ENCODE measurements at places on chromosomes 5 and 9.
A peak's percentile ranks its signal among the peaks of the same experiment; 100 is the strongest.

DNA sequence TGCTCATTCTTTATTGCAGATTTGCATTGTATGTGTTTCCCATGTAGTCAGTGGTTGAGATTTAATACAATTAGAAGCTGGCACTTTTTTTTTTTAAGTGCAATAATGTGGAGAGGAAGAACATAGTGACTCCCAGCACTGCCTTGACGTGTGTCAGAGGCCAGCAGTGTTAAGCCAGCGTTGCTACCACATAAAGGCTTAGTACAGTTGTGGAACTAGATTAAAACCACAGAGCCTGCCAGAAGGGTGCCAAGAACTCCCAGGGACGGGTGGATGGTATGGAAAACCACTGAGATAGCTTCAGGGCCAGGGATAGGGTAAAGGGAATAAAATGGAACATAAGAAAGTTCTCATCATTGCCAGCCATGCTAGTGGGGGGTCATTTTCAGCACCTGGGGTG lies 142.9 kb downstream of the TRIO start:
- no peak for DNase-seq

GRCh38 chr5:55324815-55325418 lies 17.1 kb downstream of the MTREX start:
- no peak for DNase-seq

DNA sequence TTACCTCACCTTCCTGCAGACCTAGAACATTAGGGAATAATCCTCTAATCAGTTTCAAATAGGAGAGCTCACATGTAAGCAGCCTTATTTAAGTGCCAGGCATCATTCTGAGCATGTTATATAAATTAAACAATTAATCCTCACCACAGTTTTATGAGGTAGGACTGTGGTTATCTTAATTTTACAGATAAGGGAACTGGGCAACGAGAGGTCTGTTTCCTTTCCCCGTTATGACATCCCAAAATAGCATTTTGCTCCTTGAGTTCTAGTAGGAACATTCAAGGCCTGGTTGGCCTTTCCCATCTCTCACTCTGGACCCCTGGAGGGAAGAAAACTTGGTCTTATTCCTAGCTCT lies 19.1 kb upstream of the IFNB1 start:
- DNase-seq = no peak

DNA sequence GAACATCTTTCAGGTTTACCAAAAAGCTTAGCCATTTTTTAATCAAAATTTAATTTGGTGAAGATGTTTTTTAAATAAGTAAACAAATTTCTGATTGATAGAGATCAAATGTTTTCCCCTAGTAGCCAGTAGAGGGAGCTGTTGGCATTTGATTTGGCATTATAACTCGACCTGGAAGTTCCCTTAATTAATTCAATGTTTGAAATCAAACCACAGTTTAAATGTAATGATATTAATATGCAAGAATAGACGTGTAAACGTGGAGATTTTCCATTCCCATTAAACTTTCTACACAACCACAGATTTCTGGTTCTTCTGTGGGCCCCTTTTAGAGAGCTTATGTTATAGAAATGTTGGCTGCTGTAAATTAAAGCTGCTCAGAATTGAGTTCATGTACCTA lies 148.1 kb upstream of the MPDZ start:
- no peak for DNase-seq

GRCh38 chr5:135223891-135224625 lies 175.0 kb downstream of the MACROH2A1 start:
- DNase-seq = no peak

GRCh38 chr5:145324767-145325479 lies 510.2 kb downstream of the PRELID2 start:
- DNase-seq = no peak

DNA sequence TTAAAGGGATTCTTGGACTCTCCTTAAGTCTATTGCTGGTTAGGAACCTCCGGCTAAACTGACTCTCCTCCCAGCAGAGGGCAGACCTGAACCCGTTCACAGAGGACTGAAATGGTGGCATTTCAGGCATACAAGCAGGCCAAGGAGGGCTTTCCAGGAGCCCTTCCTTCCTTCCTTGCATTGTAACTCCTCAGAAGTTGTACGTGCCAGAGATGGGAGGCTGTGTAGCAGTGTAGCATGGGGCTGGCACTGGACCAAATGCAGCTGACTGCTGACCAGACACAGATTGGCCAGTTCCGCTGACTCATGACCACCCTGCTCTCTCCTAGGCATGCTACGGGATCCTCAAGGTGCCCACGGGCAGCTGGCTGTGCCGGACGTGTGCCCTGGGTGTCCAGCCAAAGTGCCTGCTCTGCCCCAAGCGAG lies 36.4 kb downstream of the JADE2 start:
- DNase-seq = no peak

- DNase-seq = no peak
Observed at GRCh38 chr9:68808338-68808890, 103.4 kb downstream of the PIP5K1B start.

DNA sequence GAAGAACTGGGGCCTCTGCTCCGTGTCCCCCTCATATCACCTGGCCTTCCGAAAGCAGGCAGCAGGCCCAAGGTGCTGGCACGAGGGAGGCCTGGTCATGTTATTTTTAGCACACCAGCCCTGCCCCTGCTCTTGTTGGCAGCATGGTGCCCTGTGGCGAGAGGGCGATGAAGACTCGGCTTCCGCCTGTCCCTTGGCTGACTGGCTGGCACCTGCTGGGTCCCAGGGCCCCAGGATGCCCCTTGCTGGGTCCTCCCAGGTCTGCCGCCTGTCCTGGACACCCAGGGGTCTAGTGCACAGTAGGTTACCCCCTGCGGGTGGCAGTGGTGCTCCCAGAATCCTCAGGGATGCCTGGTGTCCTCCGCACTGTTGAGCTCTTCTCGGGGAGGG lies 77.0 kb downstream of the RXRA start:
- DNase-seq = no peak

- DNase-seq = no peak
Observed at GRCh38 chr5:958701-959571, 49.7 kb upstream of the NKD2 start.

GRCh38 chr5:123170816-123171215 lies 81.8 kb downstream of the PRDM6 start:
- DNase-seq = no peak

DNA sequence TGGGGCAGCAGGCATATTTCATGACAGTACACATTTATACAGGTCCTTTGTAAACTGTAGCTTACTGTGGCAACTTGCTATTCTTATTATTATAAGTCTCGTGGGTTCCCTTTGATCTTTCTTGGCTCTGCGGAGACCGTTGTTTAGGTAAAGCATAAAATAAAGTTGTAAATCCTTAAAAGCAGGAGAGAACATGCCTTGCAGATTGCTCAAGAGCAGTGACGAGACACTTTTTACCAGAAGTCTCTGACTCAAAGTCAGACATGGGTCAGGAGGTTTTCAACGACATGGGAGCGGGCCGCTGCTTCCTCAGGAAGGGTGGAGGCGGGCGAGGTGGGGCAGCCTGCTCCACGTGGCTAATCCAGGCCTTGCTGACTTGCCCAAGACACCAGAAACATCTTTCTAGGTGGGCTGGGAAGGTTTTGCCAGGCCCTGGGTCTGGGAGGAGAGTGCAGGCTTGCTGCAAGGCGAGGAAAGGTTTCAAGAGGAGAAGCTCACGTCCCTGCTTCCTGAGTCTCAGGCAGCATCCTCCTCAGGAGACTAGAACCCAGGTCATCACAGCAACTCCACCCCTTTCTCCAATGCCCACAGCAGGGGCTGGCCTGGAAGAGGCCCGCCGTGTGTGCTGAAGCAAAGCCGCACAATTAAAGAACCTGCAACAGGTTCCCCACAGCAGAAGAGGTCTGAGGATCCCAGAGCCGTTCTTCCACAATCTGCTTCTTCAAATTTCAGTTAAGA lies 6.5 kb downstream of the TBC1D2 start:
- no peak for DNase-seq

DNA sequence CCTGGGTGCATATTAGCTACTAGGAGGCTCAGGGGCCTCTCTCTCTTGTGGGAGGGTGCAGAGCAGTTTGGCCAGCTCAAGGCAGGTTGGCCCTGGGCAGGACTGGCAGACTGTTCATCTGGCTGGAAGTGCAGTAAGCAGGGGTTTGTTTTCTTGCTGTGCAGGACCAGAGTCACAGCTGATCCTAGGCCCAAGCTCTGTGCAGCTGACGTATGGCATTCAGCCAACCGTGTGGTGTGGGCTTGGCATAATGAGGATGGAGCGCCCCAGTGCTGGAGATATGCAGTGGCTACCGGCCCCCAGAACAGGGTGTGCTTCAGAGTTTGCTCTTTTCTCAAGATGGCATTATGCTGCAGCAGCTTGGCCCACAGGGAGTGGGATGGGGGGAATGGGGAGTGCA lies 31.0 kb upstream of the PHF24 start:
- no peak for DNase-seq

DNA sequence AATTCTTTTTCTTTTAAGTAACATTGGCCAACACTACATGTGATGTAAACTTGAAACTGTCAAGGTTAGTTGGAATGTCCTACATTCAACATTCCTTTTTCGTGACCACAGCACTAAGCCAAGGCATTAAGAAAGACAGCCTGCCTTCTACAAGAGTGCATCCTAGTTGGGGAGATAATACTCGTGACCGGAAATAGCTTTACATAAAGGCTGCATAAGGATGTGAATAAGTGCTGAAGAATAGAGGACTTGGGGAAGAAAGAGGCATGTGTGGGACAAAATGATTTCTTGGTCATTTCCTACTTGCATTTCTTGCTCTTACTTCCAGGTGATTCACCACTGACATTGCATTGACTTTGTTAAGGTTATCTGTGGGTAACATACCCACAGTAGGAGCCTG lies 282.0 kb downstream of the DMRT2 start:
- no peak for DNase-seq

DNA sequence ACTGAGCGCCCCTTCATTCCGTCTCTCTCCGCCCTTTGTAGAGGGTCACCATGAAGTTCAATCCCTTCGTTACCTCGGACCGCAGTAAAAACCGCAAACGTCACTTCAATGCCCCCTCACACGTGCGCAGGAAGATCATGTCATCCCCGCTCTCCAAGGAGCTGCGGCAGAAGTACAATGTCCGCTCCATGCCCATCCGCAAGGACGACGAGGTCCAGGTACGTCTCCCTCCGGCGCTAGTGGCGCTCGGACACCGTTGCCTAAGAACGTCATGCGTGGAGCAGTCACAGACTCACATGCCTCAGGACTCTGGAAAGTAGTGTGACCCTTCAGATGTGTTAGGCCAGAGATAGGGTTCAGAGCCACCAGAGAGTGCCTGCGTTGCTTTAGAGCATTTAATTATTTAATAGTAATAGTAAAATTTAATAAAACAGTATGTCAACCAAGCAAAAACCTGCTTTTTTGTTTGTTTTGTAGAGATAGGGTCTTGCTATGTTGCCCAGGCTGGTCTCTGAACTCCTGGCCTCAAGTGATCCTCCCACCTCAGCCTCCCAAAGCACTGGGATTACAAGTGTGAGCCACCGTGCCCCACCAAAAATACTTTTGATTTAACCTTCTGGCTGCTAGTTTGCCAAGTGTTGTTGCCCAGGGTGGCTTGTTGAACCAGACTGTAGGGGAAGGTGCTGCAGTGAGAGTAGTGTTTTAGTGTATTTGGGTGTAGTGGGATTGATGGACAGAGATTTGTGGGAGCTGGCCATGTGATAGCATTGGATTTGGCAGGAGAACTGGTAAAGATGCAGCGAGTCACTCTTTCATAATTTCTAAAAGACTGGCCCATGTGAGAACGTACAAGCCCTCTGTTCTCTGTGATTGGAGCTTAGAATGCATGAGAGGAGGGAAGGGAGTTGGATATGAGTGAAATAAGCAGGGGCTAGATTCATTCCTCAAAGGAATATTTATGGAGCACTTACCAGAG lies 888 bp downstream of the RPL26L1 start:
- no peak for DNase-seq

DNA sequence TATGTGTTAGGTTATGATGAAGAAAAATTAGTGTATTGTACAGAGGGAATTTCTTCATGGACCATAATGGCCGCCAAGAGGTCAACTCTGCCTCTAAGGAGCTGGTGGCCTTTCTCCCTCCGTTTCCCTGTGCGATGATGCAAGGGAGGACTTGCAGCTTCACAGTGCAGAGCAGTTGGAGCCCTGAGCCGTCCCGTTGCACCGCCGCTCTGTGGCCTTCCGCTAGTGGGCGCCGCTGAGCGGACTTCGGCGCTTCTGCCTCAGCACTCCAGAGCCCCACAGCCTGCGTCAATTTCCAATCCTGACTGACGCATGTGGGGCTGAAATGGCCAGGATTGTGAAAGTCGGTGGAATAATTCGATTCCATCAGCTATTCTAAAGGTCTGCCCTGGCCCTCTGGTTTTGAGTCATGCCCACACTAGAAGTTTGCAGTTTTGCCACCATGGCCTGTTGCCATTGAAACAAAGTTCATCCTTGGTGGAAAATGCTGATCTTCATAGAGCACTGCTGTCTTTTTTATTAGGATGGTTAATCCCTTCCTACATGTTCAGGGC lies 22.7 kb upstream of the LECT2 start:
- peak; percentile 42 for DNase-seq

GRCh38 chr5:66922881-66923280 lies 273.7 kb downstream of the CD180 start:
- no peak for DNase-seq

GRCh38 chr5:463952-464351 lies 21.0 kb downstream of the EXOC3 start:
- peak; percentile 41 for DNase-seq

DNA sequence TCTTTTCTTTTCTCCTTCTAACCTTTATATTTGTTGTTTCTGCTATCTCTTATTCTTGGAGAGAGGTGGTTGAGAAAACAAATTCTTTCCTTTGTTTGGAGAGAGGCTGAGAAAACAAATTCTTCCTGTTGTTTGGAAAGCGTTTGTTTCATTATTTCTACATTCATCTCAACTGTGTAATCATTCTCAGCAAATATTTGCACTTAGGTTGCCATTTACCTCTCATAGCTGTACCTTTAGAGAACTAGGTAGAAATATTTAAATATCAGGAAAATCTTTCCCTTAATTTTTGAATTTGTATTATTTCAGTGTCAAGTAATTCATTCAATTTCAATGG lies 1824.4 kb upstream of the CDH9 start:
- no peak for DNase-seq

- peak; percentile 29 for DNase-seq
Observed at GRCh38 chr5:42756606-42757601, at the start of gene CCDC152. CCDC152 (plus strand) TSS chr5:42756818; CDS start chr5:42759122, 2,304 bp downstream.

GRCh38 chr5:135174315-135175096 lies 140.5 kb upstream of the PITX1 start:
- DNase-seq = no peak

GRCh38 chr5:133344266-133344665 lies 268.1 kb downstream of the FSTL4 start:
- DNase-seq = no peak

All from T-helper 17 cell (primary cell).